ENCODE measurements at places on chromosomes 13 and 19.

DNA sequence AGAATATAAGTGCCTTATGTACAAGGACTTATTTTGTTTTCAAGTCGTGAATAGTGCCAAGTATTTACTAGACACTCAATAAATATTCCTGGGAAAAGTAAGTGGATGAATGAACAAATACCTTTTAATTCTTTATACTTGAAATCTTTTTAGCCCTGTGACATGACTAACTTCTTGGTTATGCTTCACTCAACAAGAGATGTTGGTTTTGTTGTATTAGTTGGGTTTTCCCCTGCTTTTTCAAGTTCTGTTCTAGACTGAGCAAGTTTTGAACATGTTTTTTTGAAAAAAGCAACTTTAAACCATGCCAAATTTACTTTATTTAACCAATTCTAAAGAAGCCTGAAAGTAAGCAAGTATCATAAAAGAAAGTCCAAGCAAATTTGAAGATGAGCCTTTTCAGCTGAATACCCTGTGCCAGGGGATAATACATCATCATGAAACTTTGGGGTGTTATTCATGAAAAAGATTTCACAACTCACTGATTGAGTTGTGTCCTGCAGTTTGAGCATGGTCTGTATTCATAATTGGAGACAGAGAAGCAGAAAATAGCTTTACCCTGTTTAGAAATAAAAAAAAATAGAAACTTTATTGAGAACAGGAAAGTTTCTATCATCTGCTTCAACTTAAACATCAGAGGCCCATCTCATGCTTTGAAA, 11.1 kb downstream of the LMO7 start:
- DNase-seq = no peak

- no peak for DNase-seq
These were observed 60.0 kb upstream of the LRCH1 start for GRCh38 chr13:46492946-46493345.

DNA sequence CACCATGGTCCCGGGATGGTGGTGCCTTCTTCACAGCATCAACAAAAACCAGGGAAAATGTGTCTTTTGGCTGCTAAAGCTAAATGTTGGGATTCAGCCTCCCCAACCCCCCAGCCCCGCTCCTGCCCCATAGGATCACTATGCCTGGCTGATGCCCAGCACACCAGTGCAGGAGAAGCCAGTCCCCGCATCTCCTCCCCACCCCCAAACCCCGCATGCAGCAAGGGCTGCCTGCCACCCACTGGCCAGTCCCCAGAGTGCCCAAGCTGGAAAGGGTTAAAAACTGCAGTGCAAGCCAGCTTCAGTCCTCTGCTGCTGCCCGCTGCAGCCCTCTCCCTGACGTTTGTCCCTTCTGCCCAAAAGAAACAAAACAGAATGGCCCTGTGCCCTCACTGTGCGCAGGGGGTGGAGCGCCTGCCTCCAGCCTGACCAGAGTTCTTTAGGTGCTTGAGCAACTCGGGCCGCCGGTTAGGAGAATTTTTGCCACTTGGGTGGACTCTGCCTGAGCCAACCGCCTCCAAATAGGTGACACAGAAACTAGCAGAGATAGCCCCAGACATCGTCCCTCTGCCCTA, 3.7 kb downstream of the CALM3 start:
- no peak for DNase-seq

GRCh38 chr19:33063753-33064457, 783 bp downstream of the RHPN2 start:
- DNase-seq = no peak

DNA sequence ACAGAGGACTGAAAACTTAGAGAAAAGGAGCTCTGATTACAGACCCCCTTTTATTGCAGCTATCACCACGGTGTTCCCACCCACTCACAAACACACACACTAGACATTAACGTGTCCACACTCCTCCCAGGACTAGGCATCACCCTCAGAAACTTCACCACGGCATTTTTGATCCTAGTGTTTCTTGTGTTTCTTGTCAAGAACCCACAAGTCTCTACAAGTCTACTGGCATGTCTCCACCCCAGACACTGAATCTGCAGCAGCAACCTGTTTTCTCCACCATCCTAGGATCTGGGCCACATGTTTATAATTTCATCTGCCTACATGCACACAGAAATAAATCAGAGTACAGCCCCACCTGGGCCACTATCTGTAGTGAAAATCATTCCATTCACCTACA, 4.3 kb downstream of the ZNF486 start:
- DNase-seq = no peak

GRCh38 chr19:19443902-19444680, 38.6 kb downstream of the GATAD2A start:
- no peak for DNase-seq

- DNase-seq = no peak
These were observed 2.6 kb downstream of the CSNK1A1L start for GRCh38 chr13:37102896-37103295.

- no peak for DNase-seq
These were observed 78.2 kb downstream of the LRCH1 start for GRCh38 chr13:46631179-46631542.

DNA sequence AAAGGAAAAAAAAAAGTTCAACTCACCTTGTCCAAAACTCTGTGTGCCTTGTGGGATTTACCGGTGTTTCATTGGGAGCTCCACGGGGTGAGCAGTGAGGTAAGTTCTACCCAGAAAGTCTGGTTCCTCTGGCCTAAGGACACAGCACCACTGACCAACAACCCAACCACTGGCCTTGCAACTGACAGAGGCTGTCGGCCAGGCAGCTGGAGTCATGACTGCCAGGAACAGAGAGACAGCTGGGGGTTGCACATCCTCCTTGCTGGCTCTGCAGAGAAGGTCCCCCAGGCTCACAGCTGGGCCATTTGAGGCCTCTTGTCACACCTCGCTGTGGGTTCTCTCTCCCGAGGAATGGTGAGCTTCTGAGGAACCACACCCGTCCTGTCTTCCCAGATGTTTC, 59.5 kb downstream of the ANKRD10 start:
- DNase-seq = no peak

DNA sequence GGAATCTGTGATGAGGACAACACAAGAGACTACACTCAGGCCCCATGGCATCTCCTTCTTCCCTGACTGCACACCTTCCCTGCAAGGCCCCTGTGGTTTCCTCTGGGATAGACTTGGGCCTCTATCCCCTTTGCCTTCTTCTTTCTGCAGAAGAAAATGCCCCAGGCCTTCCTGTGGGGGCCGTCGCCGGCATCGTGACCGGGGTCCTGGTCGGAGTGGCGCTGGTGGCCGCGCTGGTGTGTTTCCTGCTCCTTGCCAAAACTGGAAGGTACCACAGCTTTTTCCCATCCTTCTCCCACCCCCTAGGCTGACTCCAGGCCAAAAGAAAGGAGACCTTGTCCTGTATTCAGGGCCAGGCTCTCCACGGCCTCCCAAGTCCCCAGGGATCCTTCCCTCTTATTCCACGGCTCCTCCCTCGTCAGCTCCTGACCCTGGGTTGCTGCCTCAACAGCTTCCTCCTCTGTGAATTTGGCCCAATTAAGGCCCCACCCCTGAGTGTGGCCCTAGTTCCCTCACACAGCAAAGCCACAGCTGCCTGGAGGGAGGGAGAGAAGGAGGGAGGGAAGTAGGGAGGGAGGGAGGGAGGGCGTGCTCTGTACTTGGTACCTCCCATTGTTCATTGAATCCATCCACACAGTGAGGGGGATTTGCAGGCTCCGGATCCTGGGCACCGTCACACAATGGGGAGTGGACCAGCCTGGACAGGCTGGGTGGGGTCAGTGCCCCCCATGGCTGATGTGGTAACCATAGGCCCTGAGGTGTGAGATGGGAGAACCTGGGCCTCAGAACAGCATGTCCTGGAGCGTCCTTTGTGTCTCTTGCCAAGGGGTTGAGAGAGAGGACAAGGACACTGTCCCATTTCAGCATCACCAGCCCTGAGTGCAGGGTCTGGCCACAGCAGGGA, 12.5 kb downstream of the CEACAM3 start:
- DNase-seq = no peak

GRCh38 chr19:7678971-7679751, 1.5 kb upstream of the TRAPPC5 start:
- peak; percentile 53 for DNase-seq

- no peak for DNase-seq
These were observed 42.8 kb downstream of the ATP11A start for GRCh38 chr13:112732679-112733078.

DNA sequence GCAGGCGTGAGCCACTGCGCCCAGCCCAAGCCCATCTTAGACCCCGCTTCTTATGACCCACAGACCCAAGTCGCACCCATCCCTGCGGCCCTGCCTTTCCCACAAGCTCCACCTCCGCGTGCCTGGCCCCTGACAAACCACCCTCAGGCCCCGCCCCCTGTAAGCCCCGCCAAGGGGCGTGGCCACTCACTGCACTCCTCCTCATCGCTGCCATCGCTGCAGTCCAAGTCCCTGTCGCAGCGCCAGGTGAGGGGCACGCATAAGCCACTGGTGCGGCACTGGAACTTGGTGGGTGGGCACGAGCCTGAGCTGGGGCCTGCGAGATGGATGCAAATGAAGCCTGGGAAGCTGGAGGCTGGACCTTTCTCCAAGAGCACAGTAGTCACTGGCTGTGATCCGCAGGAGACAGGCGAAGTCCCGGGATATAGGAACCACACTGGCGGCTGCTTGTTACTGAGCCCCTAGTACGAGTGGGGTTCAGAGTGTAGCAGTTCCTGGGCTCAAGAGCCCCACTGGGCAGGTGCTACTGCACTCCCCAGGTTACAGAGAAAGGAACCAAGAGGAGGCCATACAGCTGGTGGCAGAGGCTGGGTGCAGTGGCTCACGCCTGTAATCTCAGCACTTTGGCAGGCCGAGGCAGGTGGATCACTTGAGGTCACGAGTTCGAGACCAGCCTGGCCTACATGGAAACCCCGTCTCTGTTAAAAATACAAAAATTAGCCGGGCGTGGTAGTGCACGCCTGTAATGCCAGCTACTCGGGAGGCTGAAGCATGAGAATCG, 3.1 kb downstream of the CD320 start:
- DNase-seq = no peak

GRCh38 chr13:70844391-70845108, 736.3 kb upstream of the KLHL1 start:
- no peak for DNase-seq

Data from activated naive CD4-positive, alpha-beta T cell (primary cell).